Camera-type eye (tissue), 1 donor: ENCODE measurements at places on chromosomes 13 and 19. TPM values are rescaled to one million over a fixed set of nuclear protein-coding genes. Genes with fewer than 3 reads are reported as not detected.

Gene CEACAM7
- 3.4 TPM for total RNA-seq

Gene VSIG10L
- 2.5 TPM for total RNA-seq

Gene F2RL3
- total RNA-seq, result 1.2 TPM

Gene PTH2
- total RNA-seq, result not detected

Gene KIR2DL4
- total RNA-seq, result not detected

Gene ZNF563
- total RNA-seq, result 10.9 TPM

Gene ZNF544
- total RNA-seq, result 105 TPM
